ENCODE measurements at places on chromosomes 13 and 19.
A peak's percentile ranks its signal among the peaks of the same experiment; 100 is the strongest.

DNA sequence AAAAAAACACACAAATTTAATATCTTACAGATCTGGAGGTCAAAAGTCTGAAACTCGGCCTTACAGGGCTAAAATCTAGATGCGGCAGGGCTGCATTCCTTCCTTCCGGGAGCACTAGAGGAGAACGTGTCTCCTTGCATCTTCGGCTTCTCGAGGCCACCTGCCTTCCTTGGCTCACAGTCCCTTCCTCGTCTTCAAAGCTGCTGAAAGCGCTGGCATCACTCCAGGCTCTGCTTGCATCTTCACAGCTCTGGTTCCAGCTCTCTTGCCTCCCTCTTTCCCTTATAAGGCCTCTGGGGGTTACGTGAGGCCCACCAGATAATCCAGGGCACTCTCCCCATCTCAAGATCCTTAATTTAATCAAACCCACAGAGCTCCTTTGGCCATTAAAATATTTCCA lies 10.5 kb downstream of the XRCC1 start:
- DNase-seq, result no peak

DNA sequence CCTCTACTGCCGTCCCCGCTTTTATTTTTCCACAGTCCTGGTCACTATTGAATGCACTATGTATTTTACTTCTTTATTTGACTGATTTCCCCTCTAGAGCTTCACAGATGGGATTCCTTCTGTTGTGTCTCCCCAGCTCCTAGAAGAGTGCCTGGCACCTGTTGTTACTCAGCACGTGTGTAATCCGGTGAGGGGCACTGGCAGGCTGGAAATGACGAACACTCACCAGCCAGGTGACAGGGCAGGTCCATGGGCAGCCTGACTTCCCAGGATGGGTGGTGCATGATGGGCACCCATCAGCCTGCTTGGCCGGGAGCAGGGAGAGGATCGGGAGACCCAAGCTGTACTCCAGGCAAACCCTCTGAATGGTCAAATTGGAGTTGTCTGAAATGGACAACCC lies 67.2 kb downstream of the CEBPG start:
- DNase-seq, result no peak

DNA sequence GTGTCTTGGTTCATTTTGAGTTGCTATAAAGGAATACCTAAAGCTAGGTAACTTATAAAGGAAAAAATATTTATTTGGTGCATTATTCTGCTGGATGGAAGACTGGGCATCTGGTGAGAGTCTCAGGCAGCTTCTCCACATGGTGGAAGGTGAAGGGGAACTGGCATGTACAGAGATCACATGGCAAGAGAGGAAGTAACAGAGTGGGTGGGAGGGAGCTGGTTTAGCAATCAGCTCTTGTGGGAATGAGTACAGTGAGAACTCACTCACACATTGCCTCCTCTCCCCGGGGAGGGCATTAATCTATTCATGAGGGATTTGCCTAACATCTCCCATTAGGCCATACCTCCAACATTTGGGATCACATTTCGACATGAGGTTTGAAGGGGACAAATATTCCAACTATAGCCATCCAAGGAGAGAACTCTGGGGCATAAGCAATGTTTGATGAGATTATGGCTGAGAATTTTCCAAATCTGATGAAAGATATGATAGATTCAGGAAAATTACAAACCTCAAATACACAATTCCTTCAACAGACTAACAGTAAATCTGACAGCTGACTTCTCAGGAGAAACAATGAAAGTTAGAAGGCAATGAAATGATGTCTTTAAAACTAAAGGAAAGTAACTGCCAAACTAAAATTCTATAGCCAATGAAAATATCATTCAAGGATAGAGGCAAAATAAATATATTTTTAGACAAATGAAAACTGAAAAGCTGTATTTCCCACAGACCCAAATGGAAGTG lies 52.5 kb downstream of the MTUS2 start:
- DNase-seq, result no peak

- no peak for DNase-seq
These were observed 111.6 kb upstream of the FNDC3A start for GRCh38 chr13:48864100-48864499.

GRCh38 chr13:59861676-59862075 lies 302.1 kb downstream of the DIAPH3 start:
- no peak for DNase-seq

- peak; percentile 72 for DNase-seq
These were observed 7.1 kb upstream of the NFIC start for GRCh38 chr19:3359015-3359918.

Data from heart right ventricle (tissue), 16 donors.